ENCODE measurements at places on chromosomes 3 and 15.
A peak's percentile ranks its signal among the peaks of the same experiment; 100 is the strongest.

DNA sequence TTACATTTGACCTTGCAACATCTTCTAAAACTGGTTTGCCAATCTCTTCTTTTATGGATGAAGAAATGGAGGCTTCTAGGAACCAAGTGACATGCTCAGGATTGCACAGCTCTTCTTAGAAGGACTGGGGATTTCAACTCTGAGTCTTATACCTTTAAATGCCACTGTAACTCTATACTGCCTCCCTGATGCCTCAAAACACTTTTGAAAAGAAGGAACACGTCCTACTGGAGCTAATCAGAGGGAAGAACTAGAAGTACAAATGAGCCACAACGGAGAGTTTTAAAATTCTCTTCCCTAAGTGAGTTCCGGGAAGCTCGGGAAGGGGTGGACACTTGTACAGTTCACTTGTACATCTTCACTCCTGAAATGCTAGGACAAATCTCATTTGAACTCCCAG lies 949 bp upstream of the MITF start:
- no peak for DNase-seq

GRCh38 chr3:4711680-4711992 lies 218.5 kb downstream of the ITPR1 start:
- no peak for DNase-seq

- DNase-seq, result peak; percentile 55
Measured at GRCh38 chr3:63687278-63688225, 35.1 kb downstream of the SNTN start.

DNA sequence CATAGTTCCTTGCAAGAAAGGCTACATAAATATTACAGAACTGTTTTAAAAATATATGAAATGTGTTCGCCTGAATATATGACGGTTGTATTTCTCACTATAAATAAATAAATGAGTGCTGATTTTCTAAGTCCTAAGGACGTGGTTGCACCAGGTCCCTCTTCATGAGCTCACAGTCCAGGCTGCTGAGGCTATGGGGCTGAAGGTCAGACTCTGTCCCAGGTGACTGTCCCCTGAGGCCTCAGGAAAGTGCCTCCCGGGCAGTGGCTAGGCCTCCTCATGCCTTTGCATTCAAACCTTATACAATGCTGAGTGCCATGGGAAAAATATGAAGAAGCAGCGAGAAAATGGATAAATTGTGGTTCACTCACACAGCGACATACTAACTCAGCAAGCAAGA lies 43.5 kb upstream of the SSR3 start:
- DNase-seq, result no peak

- no peak for DNase-seq
Measured at GRCh38 chr15:98146031-98146820, 185.7 kb downstream of the ARRDC4 start.

DNA sequence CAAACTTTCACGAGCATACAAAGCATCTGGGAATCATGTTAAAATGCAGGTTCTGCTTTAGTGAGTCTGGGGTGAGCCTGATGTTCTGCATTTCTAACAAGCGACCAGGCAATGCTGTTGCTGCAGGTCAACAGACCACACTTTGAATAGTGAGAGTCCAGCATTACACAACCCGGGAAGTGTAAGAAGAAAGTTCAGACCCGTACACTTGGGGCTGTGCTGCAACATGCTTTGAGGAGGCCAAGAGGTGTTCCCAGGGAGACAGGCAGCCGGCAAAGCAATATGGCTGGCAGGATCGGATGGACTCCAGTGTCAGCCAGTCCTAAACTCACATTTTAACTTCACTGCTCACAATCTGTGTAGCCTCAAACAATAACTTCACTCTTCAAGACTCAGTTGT lies 134.2 kb downstream of the LIPC start:
- DNase-seq, result no peak

All from NCI-H345 (cell line).